ENCODE measurements at places on chromosomes 16 and 17. TPM values are rescaled to one million over a fixed set of nuclear protein-coding genes. Genes with fewer than 3 reads are reported as not detected.

The CD19 gene
- not detected for total RNA-seq

The CAPNS2 gene
- total RNA-seq: 0.83 TPM

The WNK4 gene
- not detected for total RNA-seq

The KLHL36 gene
- total RNA-seq: 44.5 TPM

The CASKIN1 gene
- 0.36 TPM for total RNA-seq

The TGFB1I1 gene
- total RNA-seq: 124 TPM

The TBC1D3G gene
- total RNA-seq: not detected

The CCDC144A gene
- total RNA-seq: 10.5 TPM

The CLN3 gene
- total RNA-seq: 23.0 TPM

The ALDH3A1 gene
- 0.41 TPM for total RNA-seq
